Fibroblast of skin of back (primary cell): ENCODE measurements at places on chromosomes 5 and 9.

DNA sequence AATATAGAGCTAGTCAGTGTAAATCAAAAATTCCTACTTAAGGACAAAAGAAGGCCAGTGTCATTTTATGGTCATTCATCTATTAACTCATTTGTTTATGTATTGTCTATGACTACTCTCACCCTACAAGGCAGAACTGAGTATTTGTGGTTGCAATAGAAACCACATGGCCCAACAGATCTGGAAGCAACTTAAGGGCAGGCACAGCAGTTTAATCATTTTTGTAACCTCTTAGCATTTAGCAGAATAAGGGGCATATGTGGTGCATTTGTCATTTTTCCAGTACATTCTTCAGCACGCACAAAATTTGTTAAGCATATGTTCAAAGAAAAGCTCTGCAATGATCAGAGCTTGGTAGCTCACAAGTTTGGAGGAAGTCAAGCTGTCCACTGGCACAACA is 1.1 kb downstream of the FKBP15 start:
- DNase-seq: peak; percentile 57

DNA sequence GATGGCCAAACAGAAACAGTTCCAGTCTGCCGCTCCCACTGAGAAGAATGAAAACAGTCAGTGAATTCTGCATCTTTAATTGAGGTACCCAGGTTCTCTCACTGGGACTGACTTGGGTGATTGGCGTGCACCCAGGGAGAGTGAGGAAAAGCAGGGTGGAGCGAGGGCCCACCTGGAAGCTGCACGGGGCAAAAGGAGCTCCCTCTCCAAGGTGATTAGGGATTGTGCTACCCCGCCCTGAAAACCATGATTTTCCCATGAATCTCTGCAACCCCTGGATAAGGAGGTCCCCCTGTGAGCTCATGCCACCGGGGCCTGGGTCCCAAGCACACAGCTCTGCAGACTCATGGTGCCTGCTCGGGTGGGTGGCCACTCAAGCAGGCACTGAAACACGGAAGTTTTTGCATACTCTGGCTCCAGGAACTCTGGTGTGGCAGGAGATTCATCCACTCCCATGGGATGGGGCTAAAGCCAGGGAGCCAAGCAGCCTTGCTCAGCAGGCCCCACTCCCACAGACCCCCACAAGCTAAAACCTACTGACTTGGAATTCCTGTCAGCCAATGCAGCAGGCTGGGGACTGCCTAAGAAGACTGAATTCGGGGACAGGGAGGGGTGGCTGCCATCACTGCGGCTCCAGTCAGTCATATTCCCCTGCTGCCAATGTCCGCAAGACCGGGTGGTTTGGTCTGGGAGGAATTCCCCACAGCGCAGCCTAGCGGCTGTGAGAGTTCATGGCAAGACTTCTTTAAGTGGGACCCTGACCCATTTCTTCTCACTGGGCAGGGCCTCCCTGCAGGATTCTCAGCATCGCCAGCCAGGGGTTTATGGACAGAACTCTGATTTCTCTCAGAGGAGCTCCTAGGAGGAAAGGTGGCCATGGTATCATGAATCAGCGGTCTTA is 652.2 kb upstream of the RGMB start:
- no peak for DNase-seq

- DNase-seq: no peak
Observed at GRCh38 chr9:37775216-37775919, 9.5 kb downstream of the EXOSC3 start.

DNA sequence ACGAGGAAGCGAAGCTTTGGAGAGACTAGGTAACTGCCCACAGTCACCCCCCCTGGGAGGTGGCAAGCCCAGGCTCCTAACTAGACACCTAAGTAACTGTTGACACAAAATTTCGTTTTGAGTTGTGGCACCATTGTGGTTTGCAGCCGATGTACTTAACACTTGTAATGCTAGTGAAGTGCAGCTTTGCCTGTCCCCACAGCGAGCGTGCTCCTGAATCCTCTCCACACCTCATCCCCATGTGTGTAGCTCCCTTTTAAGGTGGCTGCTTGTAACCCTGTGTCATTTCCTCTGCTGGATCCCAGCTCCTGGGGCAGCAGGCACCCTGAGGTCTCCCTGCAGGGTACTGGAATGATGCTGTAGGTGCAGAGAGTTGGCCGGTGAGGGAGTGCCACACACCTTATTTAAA is 114.9 kb downstream of the TRIO start:
- no peak for DNase-seq

DNA sequence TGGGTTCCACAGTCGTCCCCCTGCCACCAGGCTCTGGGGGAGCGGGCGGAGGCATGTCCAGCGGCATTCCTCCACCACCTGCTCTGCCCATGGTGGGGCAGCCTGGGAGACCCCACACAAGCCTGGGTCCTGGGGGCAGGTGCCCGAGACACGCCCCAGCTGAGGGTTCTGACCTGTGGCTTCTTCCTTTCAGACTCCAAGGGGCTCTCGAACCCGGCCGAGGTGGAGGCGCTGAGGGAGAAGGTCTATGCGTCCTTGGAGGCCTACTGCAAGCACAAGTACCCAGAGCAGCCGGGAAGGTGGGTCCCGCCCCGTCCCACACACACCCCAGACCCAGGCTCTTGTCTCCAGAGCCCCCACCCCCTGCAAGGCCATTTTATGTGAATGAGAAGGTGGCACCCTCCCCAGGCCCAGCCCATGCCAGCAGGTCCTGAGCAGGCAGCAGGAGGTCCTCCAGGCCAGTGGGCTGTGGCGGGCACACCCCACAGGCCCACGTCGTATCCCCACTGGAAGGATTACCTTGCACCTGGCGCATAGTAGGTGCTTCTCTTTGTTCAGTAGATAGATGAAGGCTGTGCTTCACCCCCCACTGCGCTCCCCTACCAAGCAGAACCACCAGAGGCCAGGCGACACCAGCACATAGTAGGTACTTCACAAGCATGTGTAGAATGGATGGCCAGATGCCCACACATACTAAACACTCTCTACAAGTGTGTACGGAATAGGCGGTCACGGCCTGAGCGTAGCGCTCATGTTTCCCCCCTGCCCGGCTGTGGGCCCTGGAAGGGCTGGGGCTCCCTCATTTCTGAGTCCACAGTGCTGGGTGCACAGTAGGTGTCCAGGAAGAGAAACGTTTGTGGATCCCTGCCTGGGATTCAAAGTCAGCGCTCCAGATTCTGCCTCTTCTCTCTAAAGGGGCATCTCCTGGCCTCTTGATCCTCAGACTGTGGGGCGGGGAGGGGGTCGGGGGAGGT is 107.9 kb downstream of the RXRA start:
- DNase-seq: no peak

GRCh38 chr5:37494756-37495155 is 115.6 kb downstream of the WDR70 start:
- DNase-seq: no peak

GRCh38 chr5:1098986-1099597 is 12.8 kb downstream of the SLC12A7 start:
- DNase-seq: no peak

- DNase-seq: peak; percentile 29
Observed at GRCh38 chr9:131918481-131918880, 161.2 kb downstream of the MED27 start.

- DNase-seq: no peak
Observed at GRCh38 chr9:78463750-78464149, 166.8 kb downstream of the PSAT1 start.

GRCh38 chr5:142717582-142718215 is 31.8 kb upstream of the FGF1 start:
- peak; percentile 76 for DNase-seq

DNA sequence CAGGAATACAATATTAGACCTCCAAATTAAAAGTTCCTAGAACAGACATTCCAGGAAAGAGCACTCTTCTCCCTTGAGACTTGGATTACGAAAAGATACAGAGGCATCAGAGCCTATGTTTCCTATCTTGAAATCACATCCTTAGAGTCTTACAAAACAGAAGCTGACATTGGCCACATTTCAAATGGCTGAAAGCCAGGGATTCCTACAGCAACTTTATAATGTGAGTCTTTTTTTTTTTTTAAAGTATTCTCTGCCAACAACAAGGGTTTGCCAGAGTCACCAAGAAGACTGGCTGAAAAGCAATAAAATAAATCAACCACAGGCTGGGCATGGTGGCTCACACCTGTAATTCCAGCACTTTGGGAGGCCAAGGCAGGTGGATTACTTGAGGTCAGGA is 63.1 kb downstream of the TRPM6 start:
- peak; percentile 65 for DNase-seq

DNA sequence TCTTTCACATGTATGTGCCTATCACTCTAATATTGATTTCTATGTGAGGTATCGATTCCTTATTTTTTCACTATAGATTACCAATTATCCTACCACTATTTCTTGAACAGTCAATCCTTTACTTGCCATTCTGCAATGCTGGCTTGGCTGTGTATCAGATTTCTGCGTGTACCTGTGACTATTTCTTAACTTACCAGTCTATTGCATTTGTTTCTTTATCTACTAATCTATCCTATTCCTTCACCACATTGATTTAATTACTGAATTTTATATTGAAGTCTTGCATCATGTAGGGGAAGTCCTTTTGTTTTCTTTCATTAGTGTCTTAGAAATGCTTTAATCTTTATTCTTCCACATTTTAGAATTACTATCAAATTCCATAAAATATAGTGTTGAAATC is 684.8 kb downstream of the LRRC70 start:
- no peak for DNase-seq

GRCh38 chr9:94933511-94933828 is 207.0 kb downstream of the AOPEP start:
- DNase-seq: peak; percentile 94

DNA sequence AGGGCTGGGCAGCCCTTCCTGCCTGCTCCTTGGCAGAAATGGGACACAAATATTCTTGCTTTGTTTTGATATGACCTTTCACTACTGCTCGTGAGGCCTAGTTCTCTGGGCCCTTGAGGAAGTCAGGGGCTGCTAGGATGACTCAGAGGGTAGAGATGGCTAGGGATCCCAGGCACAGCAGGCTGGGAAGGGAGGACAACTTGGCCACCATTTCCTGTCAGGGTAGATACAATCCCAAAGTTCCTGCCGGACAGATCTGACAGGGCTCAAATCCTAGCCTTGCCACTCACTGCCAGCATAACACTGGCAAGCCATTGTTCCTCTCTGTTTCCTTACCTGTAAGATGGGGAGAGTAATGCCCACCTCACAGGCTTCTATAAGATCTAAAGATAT is 31.7 kb upstream of the MEIKIN start:
- peak; percentile 31 for DNase-seq

DNA sequence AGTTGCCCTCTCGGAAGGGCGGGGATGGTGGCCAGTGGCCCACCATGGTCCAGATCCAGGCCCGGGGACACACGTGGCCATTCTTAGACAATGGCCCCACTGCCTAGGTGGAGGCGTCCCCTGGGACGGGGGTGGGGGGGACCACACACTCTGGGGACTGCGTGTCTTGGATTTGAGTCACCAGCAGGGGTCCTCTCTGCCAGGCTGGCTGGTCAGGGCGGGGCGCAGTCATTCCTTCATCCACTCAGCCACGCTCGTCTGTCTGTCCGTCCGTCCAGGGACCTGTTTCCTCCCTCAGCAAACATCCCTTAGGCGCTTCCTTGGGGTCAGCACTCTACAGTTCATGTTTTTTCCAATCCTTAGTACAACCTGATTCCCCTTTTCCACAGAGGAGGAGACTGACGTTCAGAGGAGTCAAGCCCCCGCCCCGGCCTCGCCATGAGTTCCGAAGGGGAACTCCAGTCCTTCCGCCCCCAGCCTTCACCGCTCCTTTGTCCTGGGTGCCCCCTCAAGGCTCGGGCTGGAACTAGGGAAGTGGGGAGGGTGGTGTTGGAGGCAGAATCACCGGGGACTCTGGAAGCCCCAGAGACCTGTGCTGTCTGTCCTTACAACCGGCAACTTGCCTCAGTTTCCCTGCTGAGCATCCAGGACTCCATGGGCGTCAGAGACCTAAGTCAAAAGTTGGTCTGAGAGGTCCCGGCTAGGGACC is 276.6 kb upstream of the MVB12B start:
- no peak for DNase-seq

- DNase-seq: no peak
Observed at GRCh38 chr5:1009359-1010180, 968 bp downstream of the NKD2 start.

GRCh38 chr9:24487250-24487861 is 58.3 kb downstream of the IZUMO3 start:
- DNase-seq: no peak

GRCh38 chr9:82499337-82499736 is 510.8 kb downstream of the SPATA31D1 start:
- DNase-seq: no peak

DNA sequence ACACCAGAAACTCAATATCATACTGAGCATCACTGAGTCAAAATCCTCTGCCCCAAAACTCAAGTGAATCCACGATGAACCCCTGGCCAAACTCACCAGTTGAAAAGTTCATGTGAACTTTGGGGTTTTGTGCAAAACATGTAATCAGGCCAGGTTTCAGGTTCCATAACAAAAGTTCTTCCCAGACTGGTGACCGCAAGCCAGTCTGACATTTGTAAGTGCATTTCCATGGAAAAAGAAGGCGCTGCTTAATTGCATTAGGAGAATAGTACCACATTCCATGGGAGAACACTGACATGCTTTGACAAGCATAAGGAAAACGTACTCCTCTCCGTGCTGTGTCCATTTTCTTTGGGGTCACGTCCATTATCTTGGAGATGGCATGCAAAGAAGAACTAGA is 567.0 kb downstream of the BNC2 start:
- DNase-seq: no peak

- no peak for DNase-seq
Observed at GRCh38 chr5:75021219-75021618, 31.1 kb downstream of the GCNT4 start.

DNA sequence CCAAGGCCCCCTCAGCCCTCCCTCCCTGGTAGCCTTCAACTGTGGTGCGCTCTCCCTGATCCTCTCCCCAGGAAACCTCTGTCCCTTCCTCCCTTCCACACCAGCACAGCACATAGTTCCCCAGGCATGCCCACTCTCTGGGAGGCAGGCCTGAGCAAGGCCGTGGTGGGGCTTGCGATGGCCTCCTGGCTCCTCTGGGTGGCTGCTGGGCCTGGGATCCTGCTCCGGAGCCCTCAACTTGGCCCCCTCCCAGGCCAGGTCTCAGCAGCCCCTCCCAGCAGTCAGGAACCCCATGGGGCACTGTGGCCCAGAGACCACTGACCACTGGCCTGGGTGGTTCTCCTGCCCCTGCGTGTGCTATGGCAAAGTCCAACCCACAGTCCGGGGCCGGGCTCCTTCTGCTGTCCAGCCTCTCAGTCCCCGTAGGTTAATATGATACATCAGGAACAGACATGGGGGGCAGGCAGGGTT is 125.8 kb downstream of the ZNF354C start:
- DNase-seq: no peak

- no peak for DNase-seq
Observed at GRCh38 chr5:107340631-107341030, 330.1 kb downstream of the EFNA5 start.
